Stimulated activated CD4-positive, alpha-beta T cell treated with anti-CD3 and anti-CD28 coated beads, Interleukin-1b, Interleukin-23, amount 100 ng/mL, for 24 hours (primary cell): ENCODE measurements at places on chromosomes 12 and 14.

GRCh38 chr12:30531731-30532678 lies 163.7 kb downstream of the IPO8 start:
- no peak for DNase-seq

DNA sequence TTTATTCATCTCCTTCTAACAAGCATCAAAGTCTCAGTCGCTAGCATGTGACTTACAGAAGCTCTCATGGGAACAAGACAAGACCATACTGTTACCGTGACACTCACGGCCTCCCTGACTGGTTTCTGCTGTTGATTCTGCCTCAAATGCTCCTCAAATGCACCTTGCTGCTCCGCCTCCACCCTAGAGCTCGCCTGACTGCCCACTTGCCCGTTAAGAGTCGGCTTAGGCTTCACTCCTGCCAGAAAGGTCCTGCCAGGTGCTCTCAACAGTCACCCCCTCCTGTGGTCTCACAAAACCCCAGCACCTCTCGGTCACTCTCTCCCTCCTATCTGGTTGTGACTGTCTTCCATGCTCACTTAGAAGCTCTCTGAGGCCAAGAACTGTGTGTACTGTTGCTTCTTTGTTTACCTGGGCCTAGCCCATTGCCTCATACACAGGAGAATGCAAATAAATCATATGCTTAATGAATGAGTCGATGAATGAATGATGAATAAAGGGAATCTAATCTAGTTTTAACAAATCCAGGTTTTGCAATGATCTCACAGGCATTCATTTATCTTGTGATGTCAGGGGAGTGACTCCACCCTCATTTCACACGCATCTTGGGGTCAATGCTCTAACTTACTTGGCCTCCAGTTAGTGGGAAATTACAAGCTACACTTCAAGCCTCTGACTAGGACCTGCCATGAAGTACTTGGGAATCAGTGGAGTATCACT lies 41.3 kb downstream of the SSH1 start:
- no peak for DNase-seq

- no peak for DNase-seq
Observed at GRCh38 chr14:56224691-56225681, 106.8 kb downstream of the PELI2 start.

- no peak for DNase-seq
Observed at GRCh38 chr14:22794551-22794951, 20.7 kb downstream of the SLC7A7 start.
